Iris pigment epithelial cell (primary cell): ENCODE measurements at places on chromosomes 11 and 22.
A peak's percentile ranks its signal among the peaks of the same experiment; 100 is the strongest.

GRCh38 chr11:69949327-69949726 lies 128.8 kb upstream of the ANO1 start:
- DNase-seq: peak; percentile 69

DNA sequence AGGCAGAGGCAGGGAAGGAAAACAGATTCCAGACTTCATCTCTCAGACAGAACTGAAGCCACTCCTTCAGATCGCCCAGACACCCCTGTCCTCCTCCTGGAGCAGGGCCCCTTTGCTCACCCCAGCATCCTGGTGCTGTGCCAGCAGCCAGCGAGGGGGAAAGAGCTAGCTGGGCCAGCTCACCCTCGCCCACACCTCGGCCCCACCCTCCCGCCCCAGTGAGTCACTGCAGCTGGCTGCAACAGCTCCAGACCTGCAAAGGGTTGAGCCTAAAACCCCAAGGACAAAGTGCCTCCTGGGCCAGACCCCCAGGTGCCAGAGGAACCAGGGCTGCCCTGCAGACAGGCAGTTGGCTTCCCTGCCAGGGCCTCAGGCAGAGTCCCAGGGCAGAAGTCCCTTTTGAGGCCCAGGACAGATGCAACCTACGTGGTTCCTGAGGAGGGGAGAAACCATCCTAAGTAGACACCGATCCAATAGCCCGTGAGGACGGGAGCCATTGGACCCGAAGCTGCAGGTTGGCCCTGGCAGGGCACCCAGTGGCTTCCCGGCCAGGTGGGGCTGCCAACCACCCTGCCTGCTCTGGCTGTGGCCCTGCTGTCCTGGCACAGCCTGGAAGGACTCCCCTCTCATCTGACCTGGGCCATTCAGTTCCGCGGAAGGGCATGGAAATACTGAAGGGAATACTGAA lies 7.2 kb downstream of the AHNAK start:
- DNase-seq: peak; percentile 85

DNA sequence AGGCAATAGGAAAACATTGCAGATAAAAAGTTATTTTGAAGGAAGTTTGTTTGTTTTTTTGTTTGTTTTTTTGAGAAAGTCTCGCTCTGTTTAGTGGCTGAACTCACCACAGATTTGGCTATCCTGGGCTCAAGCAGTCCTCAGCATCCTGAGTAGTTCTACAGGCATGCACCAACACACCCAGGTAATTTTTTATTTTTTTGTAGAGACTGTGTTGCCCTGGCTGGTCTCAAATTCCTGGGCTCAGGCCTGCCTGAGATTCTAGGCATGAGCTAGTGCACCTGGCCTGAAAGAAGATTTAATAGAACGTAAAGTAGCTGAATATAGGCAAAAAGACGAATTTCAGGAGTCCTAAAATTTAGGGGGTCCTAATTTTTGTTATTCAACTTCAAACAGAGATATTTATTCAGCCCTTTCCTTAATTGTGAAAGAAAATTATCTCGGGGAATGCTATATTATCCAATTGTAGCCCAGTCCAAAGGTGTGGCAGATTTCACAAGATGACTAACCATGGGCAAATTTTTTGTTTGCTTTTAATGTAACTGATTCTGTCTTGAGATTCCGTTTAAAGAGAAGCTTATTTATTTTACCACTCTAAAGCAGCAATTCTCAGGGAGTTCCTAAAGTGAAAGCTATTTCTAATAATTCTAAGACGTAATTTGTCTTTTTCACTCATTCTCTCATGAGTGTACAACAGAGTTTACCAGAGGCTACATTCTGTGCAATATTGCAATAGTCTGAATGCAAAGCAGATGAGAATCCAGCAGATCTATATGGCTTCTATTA lies 940 bp downstream of the IL18 start:
- DNase-seq: peak; percentile 45

GRCh38 chr11:1194977-1195681 lies 27.7 kb upstream of the MUC5B start:
- no peak for DNase-seq

GRCh38 chr11:119206511-119207414 lies 624 bp downstream of the CBL start:
- peak; percentile 28 for DNase-seq

DNA sequence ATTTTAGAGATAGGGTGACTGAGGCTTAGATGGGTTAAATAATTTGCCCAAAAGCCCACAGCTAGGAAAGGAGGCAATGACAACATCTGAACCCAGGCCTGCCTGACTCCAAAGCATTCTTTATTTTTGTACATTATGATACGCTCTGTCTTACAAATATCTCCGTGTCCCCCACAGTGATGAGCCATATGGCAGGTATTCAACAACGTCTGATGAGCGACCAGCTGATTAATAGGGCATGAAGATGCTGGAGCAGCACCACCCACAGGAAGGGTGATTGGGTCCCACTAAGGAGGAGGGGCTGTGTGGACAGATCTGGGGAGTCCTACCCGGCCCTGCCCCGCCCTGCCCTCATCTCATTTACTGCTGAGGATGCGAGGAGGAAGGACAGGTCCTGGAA lies 380.6 kb downstream of the CADM1 start:
- no peak for DNase-seq

- DNase-seq: no peak
Observed at GRCh38 chr11:78224506-78224905, 35.8 kb downstream of the USP35 start.

GRCh38 chr11:10659339-10660216 lies 34.0 kb downstream of the IRAG1 start:
- peak; percentile 92 for DNase-seq

DNA sequence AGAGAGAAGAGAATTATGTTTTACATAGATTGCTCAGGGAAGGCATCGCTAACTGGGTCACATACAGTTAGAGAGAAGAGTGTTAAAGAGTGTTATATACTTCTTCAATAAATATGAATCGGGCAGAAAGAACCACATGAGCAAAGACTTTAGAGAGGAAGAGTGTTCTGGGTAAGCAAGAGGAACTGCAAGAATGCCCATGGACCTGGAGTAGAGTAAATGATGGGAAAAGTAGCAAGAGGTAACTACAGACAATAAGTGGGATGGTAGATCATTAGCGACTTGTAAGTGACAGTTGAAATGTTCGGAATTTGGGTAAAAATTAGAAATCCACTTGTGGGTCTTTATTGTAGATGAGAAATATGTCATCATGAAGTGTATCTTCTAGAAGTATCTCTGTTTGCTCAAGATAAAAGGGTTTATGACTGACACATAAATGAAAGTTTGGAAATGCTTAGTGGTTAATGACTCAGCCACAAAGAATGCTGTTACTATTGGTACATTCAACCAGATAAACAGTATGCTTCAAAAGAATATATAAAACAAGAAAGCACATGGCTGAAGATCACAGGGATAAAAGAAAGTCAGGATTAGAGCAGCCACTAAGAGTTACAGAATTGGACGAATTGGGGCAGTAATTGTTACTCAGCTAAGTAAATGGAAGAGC lies 229.3 kb downstream of the CASP12 start:
- peak; percentile 96 for DNase-seq

DNA sequence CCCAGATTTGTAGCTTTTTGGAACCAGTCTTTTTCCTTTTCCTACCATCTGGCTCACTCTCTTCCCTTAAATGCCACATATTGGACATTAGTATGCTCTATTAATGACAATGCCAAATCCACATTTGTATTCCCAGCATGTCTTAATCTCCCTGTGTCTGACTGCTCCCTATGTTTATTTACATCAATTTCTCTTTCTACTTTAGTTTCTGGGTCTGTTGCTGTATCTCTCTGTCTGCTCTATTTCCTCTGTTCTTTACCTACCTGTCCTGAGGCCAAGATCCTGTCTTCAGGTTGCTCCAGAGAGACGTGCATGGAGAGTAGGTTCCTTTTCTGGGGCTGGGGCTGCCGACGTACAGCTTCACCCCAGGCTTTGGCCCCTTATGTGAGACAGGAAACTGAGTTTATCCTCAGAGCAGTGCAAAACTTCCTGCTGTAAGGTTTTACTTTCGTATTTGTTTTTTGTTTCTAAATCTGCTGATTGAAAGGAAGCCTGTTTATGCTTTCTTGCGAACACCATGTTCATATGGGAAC lies 25.6 kb downstream of the OR2AG2 start:
- DNase-seq: peak; percentile 31
